ENCODE measurements at places on chromosomes 3 and 15.
A peak's percentile ranks its signal among the peaks of the same experiment; 100 is the strongest.

- no peaks in the 10 kb centered on the region for H3K36me3 ChIP-seq
- no peak overlapping the region for H3K4me3 ChIP-seq
- no peaks in the 10 kb centered on the region for H3K4me1 ChIP-seq
- no peak for DNase-seq
- H3K27ac ChIP-seq, result no peak overlapping the region
Measured at GRCh38 chr15:42401544-42402454, 42.5 kb downstream of the CAPN3 start.

DNA sequence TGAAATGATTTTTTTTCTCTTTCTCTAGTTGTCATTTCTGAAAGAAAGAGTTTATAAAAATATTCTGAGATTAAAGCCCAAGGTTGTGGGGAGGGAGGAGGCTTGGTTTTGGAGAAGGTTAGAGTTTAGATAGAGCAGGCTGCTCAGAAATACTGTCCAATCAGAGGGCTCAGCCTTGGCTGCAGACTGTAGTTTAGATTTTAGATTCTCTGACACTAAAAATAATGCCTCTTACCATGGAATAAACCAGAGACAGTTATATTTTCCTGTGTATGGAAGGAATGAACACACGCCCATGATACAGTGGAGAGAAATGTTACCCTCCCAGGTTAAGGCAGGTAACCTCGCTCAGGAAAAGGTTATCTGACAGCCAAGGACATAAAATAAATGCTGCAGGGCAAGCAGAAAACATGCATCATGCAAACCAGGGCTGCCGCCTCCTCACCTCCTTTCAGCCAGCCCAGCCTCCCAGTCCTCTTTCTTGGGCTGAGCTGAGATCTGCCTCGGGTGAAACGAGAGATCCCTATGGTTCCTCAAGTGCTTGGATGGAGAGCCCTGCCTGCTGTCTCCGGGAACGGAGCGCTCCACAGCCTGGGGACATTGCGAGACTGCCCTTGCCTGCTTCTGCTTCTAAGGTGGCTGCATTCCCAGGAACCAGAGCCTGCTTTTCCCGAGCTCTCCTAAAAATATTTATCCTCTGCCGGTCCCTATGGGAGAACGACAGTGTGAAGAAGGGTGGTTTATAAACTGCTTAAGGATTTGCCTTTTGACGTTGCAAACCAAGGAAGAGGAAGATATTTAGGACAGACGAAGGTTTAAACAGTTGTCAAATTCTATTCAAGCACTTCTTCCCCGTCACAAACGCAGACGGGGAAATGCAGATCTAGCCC is 848 bp downstream of the NCEH1 start:
- no peak for DNase-seq
- peaks cover 3% of the 10 kb centered on the region for H3K4me1 ChIP-seq
- no peaks in the 10 kb centered on the region for H3K27me3 ChIP-seq
- peak overlapping the region; percentile 74 for H3K4me3 ChIP-seq
- H3K36me3 ChIP-seq, result no peaks in the 10 kb centered on the region

DNA sequence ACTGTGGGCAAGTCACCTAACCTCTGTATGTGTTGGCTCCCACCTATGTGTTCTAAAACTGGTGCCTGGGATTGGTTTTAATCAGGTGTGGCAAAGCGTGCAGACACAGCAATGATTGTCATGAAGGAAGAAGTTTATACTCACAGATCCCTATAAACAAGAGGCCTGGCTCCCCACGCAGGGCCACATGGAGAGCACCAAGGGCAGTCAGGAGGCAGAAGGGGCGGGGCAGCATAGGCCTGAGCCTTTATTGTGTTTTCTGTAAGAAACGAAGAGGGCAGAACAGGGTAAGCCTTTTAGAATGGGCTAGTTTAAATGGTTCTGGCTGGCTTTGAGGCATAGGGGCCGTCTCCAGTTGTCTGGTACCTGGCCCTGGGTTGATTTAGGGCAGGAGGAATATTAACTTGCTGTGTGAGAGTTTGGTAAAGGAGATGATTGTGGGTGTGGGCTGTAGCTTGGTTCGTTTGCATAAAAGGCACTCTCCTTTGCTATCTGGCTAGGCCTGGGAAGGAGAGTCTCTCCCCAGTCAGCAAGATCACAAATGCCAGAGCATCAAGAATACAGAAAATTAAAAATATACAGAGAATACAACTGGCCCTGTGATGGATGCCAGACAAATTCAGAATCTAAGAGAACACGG is 2.2 kb upstream of the FBXW12 start:
- no peak overlapping the region for H3K4me3 ChIP-seq
- H3K36me3 ChIP-seq, result no peaks in the 10 kb centered on the region
- no peaks in the 10 kb centered on the region for H3K27me3 ChIP-seq
- H3K4me1 ChIP-seq, result peaks cover 3% of the 10 kb centered on the region
- no peak for DNase-seq
- no peak overlapping the region for H3K27ac ChIP-seq

GRCh38 chr3:122030381-122031122 is 8.5 kb upstream of the ILDR1 start:
- H3K27ac ChIP-seq, result no peak overlapping the region
- no peak for DNase-seq
- H3K4me3 ChIP-seq, result no peak overlapping the region

DNA sequence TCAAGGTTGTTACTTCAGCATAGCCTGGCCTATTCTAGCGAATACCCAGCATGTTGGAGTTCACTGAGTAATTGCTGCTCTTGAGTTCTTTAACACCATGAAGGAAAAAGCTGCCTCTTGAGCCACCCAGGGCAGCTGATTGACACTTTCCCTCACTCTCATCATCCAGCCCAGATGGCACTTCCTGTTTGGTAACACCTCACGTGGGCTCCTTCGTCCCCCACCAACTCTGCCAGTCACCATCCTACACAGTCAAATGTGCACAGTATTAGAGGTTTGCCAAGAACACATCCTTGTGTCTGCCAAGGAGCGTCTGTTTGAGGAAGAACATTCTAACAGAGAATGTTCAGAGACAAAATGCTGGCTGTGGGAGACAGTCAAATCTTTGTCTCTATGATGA is 266.3 kb downstream of the RPLP1 start:
- H3K27ac ChIP-seq, result no peak overlapping the region
- no peaks in the 10 kb centered on the region for H3K27me3 ChIP-seq
- no peak for DNase-seq
- H3K4me1 ChIP-seq, result peaks cover 4% of the 10 kb centered on the region

- DNase-seq, result no peak
- H3K27ac ChIP-seq, result peak overlapping the region; percentile 34
- H3K36me3 ChIP-seq, result no peaks in the 10 kb centered on the region
- peaks cover 31% of the 10 kb centered on the region for H3K4me1 ChIP-seq
Measured at GRCh38 chr3:159854500-159855124, 134.0 kb upstream of the IL12A start.

GRCh38 chr15:57731530-57732103 is 25.1 kb downstream of the POLR2M start:
- no peaks in the 10 kb centered on the region for H3K27me3 ChIP-seq
- no peak for DNase-seq
- H3K4me3 ChIP-seq, result no peak overlapping the region
- no peaks in the 10 kb centered on the region for H3K36me3 ChIP-seq
- H3K27ac ChIP-seq, result no peak overlapping the region

DNA sequence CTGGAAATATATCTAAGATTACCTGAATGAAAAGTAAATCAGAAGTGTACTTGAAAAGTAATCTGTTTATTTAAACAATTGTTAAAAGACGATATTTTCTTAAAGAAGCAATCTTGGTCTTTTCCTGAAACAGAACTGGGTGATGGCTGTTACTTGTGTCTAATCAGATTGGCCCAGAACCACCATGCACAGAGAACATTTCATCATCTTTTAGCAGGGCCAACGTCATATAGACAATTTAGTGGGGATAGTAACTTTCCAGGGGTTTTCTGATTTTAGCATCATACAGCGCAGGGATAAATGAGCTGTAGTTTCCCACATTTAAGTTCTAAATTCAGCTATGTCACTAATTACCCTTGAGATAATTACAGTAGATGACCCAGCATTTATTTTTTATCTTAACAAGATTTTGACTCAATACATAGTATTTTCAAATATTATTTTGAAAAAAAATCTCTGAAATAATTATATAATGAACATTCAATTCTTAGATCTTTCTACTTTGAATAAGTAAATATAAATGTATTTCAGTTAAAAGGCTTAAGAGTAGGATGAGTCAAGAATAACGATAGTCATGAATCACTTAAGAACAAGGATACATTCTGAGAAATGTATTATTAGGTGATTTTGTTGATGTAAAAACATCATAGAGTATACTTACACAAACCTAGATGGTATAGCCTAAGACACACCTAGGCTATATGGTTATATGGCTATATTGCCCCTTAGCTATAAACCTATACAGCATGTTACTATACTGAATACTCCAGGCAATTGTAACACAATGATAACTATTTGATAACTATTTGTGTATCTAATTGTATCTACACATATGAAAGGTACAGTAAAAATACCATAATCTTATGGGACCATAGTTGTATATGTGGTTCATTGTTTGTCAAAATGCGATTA is 103.8 kb upstream of the MME start:
- no peaks in the 10 kb centered on the region for H3K36me3 ChIP-seq
- no peak overlapping the region for H3K27ac ChIP-seq
- H3K4me3 ChIP-seq, result no peak overlapping the region
- no peaks in the 10 kb centered on the region for H3K27me3 ChIP-seq
- DNase-seq, result no peak

GRCh38 chr15:27426805-27427204 is 455.8 kb downstream of the GABRG3 start:
- no peak overlapping the region for H3K27ac ChIP-seq
- H3K36me3 ChIP-seq, result no peaks in the 10 kb centered on the region

DNA sequence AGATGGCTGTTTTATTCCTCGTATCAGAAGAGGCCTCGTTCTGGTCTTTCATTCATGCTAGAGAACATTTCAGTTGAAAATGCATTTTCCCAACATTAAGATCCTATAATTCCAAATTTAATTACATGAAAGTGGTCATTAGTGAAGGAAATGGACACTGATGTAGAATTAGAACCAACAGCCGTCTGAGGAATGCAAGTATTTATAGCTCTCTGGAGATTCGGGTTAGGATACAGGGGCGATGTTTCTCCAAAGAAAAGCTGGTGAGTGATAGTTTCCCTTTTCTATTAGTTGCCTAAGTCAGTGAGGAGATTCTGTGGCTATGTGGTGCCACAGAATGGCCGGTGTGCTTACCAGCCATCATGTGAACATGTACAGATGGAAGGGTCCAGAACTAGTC is 109.0 kb upstream of the IL12A start:
- no peaks in the 10 kb centered on the region for H3K36me3 ChIP-seq
- no peak for DNase-seq
- peaks cover 18% of the 10 kb centered on the region for H3K4me1 ChIP-seq
- H3K27me3 ChIP-seq, result no peaks in the 10 kb centered on the region
- no peak overlapping the region for H3K27ac ChIP-seq

GRCh38 chr3:12629560-12629959 is 34.4 kb downstream of the RAF1 start:
- no peak for DNase-seq
- no peak overlapping the region for H3K4me3 ChIP-seq
- H3K27me3 ChIP-seq, result no peaks in the 10 kb centered on the region
- peaks cover 2% of the 10 kb centered on the region for H3K36me3 ChIP-seq
- H3K27ac ChIP-seq, result no peak overlapping the region

- no peak for DNase-seq
- no peak overlapping the region for H3K27ac ChIP-seq
- H3K27me3 ChIP-seq, result peaks cover 47% of the 10 kb centered on the region
- H3K4me1 ChIP-seq, result no peaks in the 10 kb centered on the region
- no peaks in the 10 kb centered on the region for H3K36me3 ChIP-seq
- H3K4me3 ChIP-seq, result no peak overlapping the region
Measured at GRCh38 chr15:100922192-100923040, 3.3 kb downstream of the LRRK1 start.

DNA sequence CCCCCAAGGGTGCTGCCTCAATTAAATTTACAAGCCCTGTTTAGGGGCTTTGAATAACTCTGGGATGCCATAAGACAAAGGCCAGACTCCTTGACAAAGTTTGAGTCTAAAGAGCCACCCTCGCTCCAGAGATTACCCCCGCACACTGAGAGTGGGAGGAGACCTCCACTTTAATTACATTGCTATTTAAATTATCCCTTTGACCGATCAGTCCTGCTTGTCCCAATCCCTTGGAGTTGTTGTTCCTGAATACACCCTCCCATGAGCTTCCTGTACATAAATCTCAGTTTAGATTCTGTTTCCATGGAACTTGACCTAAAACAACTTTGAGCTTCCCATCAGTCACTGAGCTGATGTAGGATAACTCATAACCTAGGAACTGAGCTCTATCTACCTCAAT is 596.3 kb downstream of the PYDC2 start:
- no peaks in the 10 kb centered on the region for H3K27me3 ChIP-seq
- H3K4me3 ChIP-seq, result no peak overlapping the region
- no peak for DNase-seq
- H3K4me1 ChIP-seq, result peaks cover 6% of the 10 kb centered on the region

- no peak for DNase-seq
- no peak overlapping the region for H3K27ac ChIP-seq
- no peaks in the 10 kb centered on the region for H3K36me3 ChIP-seq
Measured at GRCh38 chr3:162443376-162443775, 946.8 kb downstream of the OTOL1 start.

DNA sequence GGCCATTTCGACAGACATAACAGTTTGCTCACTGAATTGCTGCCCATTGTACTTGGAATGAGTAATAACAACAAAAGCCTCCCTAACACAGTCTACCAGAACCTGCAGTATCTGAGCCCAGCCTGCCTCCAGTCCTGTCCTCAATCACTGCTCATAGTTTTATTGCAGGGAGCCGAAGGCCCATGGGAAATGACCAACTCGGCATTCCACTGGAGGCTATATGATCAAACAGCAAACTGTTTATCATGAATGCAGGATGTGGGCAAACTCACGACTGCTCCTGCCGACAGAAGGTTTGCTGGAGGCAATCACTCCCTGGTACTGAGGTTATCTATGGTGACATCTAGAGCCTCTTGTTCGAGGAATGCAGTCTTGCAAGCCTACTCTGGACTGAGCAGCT is 46.3 kb downstream of the LSM3 start:
- no peaks in the 10 kb centered on the region for H3K4me1 ChIP-seq
- no peaks in the 10 kb centered on the region for H3K27me3 ChIP-seq
- H3K36me3 ChIP-seq, result no peaks in the 10 kb centered on the region
- H3K27ac ChIP-seq, result no peak overlapping the region

- H3K36me3 ChIP-seq, result no peaks in the 10 kb centered on the region
- H3K27ac ChIP-seq, result no peak overlapping the region
- no peak overlapping the region for H3K4me3 ChIP-seq
- H3K27me3 ChIP-seq, result no peaks in the 10 kb centered on the region
- DNase-seq, result no peak
Measured at GRCh38 chr3:183151821-183152351, 10.6 kb downstream of the LAMP3 start.

DNA sequence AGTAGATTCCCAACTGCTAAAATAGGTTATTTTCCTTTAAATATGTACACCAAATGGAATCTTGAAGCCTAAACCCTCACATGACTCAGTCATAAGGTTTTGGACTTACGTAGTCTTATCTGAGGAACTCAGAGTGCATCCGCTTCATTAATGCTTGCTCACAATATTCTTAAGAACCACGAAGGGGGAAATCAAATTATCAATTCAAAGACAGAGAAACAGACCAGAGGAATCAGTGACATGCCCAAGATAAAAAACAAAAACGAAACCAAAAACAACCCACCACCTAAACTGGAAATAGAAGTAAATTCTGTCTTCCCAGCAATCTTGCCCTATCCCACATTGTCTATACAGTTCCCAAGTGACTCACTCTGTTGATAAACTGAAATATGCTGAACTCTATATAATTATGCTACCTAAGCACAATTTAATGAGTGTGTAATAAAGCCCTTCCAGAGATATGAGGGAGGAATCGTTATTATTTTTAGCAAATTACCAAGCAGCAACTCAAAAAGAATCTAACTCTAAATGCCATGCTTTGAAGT is 135.4 kb upstream of the CBLB start:
- H3K4me3 ChIP-seq, result no peak overlapping the region
- H3K4me1 ChIP-seq, result no peaks in the 10 kb centered on the region
- no peaks in the 10 kb centered on the region for H3K27me3 ChIP-seq
- no peak overlapping the region for H3K27ac ChIP-seq

- peaks cover 2% of the 10 kb centered on the region for H3K36me3 ChIP-seq
- DNase-seq, result no peak
- H3K4me1 ChIP-seq, result peaks cover under 1% of the 10 kb centered on the region
Measured at GRCh38 chr3:191352014-191352413, 21.7 kb upstream of the UTS2B start.

Measured in neuronal stem cell (in vitro differentiated cells).